ENCODE measurements at places on chromosomes 13 and 19.

DNA sequence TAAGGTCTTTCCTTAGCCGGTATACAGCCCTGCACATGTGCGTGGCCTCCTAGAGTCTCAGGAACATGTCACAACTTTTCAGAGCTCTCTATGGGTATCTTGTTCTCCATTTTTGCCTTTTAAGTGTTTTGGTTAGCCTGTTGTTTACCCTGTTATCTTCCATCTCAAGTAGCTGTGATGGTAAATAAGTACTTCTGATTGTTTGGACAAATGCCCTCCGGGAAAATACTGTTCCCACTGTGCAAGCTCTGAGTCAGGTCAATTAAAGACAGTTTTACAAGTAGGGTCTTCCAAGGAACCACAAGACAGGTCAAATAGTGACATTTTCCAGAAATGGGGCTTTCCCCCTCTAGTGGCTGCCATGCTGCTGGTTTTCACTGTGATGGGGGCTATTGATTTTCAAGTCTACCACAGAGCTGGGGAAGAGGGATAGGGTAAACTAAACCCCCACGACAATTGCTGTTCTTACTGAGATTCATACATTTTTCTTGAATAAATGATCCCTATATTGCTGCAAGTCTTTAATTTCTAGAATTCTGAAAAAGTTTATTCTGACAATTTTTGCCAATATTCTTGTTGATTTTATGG, 109.5 kb downstream of the TM9SF2 start:
- no peak for DNase-seq

- no peak for DNase-seq
Measured at GRCh38 chr19:55636723-55637122, 4.1 kb upstream of the ZNF580 start.

DNA sequence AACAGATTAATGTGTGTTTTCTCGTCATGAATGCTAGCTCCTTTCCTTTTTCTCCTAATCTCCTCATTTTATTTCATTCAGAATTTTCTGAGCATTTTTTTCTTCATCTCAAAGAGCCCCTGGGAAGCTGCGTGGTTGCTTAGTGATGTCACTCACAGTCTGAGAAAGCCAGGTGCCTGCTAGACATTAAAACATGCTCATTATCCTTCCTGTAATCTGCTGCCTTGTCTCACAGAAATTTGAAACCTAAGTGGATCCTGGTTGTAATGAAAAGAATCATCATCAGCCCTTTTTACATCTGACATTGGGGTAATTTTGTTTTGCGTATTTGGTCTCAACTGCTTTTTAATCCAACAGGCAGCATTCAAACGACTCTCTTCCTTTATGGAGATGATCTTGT, 108.2 kb upstream of the RNF113B start:
- DNase-seq: no peak

DNA sequence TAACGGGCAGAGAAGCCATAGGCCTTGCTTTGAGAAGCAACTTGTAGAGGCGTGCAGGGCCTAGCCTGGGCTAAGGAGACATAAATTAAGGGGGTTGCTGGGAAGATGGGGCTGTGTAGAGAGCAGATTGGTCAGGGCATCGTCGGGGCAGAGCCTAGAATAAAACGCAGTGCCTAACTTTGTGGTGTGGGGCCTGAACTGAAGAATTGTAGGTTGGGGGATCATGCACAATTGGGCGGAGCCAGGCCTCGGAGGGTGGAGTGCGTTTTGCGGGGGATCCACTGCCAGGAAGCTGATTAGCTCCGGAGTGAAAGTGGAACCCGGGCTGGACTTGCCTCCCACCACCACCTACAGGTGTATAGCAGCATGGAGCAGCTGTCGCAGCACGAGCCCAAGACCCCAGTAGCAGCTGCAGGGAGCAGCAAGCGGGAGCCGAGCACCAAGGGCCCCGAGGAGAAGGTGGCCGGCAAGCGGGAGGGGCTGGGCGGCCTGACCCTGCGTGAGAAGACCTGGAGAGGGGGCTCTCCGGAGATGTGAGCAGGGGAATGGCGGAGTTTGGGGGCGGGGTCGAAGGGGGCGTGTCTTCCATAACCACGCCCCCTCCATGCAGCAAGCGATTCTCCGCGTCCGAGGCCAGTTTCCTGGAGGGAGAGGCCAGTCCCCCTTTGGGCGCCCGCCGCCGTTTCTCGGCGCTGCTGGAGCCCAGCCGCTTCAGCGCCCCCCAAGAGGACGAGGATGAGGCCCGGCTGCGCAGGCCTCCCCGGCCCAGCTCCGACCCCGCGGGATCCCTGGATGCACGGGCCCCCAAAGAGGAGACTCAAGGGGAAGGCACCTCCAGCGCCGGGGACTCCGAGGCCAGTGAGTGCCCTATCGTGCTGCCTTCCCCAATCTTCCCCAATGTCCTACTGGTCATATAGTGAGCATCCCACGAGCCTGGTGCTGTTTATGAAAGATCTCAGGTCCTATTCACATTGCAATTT, 13.8 kb downstream of the DNASE2 start:
- peak; percentile 89 for DNase-seq

GRCh38 chr19:35061583-35062373, 20.3 kb downstream of the HPN start:
- DNase-seq: no peak
